ENCODE measurements at places on chromosomes 5 and 9.

DNA sequence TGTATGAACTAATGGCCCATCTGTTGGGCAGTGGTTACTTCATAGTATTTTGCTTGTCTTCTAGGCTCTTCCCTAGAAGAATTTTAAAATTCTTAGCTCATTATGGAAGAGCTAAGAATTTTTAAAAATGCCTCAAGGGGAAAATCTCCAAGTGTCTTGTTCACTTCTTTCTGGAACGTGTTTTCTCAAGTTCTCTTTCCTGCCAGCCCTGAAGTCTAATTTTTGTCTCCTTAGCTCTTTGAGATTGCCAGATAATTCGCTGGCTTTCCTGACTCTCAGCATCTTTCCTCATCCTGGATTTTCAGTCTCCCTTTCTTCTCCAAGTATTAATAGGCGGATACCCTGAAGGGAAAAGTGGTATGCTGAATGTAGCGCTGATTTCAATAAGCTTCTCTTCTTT, 395.4 kb downstream of the ARRDC3 start:
- no peak for DNase-seq

DNA sequence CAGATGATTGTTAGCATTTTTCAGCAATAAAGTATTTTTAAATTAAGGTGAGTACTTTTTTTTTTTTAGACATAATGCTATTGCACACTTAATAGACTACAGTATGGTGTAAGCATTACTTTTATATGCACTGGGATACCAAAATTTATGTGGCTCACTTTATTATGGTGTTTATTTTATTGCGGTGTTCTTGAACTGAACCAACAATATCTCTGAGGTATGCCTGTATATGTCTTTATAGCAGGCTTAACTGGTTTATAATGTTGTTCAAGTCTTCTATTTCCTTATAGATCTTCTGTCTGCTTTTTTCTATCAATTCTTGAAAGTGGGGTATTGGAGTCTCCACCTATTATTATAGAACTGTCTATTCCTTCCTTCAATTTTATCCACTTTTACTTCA, 18.0 kb downstream of the ZBTB43 start:
- DNase-seq, result no peak

DNA sequence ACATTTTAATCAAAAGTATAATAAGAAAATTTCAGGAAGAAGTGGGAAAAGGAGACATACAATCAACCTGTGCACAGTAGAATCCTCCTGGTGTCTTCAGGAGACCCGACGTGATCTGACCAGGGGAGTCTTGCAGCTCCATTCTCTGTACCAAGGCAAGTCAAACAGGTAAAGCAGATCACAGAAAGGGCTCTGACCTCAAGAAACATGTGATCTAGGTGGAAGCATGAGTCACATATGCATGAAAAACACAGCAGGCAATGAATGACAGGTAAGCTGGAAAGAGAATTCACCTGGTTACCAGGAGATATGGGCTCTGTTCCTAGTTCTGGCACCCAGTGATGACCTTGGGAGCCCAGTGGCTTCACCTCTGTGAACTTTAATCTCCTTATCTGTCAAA, 19.4 kb upstream of the FABP6 start:
- DNase-seq, result no peak

DNA sequence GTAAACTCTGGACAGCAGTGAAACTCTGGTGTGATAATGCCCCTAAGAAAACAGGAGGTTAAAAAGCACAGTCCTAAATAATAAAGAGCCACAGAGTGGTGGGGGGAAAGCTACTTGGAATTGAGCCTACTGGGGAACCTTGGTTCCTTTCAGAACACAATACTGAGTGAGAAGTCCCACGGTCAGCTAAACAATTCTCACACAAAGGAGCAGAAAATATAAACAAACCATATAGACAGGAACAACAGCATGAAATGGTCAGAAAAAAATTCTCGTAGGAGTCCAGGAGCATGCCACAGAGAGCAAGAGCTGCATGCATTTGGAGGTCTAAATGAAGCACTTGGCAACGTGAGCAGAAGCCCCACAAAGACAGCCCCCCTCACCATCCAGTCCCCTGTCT, 56.0 kb downstream of the TEK start:
- DNase-seq, result no peak

- no peak for DNase-seq
Measured at GRCh38 chr5:174744896-174745295, 20.5 kb downstream of the MSX2 start.

DNA sequence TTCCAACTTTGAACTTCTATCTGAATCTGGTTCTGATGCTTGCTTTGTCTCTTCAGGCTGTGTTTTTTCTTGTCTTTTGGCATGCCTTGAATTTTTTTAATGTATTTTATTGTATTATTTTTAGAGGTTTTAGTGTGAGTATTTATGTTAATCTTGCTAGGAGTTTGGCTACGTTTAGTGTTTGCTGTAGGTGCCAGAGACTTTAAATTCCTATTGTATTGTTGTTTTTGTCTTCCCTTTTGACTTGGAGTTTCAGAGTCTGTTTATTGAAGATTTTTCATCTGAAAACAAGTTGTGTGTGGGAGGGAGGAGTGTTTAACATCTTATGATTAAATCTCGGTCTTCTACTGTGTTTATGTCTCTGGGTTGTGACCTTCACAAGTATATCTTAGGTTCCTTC, 956.8 kb downstream of the TLE1 start:
- no peak for DNase-seq

- DNase-seq, result no peak
Measured at GRCh38 chr9:20290257-20290656, 332.0 kb downstream of the MLLT3 start.

All from liver (tissue), 10 donors.